ENCODE measurements at places on chromosomes 16 and 17. TPM values are rescaled to one million over a fixed set of nuclear protein-coding genes. Genes with fewer than 3 reads are reported as not detected.

KRTAP4-5 gene
- not detected for polyA plus RNA-seq

DNA sequence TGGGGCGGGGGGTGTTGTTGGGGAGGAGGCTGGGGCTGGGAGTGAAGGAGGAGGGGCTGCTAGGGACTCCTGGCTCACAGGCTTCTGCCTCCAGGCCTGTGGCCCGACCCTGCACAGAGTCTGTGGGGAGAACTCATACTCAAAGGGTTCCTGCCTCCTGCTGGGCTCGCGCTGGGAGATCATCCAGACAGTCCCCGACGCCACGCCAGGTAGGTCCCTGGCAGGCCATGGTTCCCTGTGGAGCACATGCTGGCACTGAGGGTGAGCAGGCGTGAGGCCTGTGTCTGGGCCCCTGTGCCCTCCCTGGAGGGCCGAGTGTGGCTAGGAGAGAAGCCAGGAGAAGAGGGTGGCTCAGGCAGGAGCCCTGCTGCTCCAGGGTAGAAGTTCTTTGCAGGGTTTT lies 4.6 kb downstream of the ITGAD start:
- no peak for DNase-seq

DNA sequence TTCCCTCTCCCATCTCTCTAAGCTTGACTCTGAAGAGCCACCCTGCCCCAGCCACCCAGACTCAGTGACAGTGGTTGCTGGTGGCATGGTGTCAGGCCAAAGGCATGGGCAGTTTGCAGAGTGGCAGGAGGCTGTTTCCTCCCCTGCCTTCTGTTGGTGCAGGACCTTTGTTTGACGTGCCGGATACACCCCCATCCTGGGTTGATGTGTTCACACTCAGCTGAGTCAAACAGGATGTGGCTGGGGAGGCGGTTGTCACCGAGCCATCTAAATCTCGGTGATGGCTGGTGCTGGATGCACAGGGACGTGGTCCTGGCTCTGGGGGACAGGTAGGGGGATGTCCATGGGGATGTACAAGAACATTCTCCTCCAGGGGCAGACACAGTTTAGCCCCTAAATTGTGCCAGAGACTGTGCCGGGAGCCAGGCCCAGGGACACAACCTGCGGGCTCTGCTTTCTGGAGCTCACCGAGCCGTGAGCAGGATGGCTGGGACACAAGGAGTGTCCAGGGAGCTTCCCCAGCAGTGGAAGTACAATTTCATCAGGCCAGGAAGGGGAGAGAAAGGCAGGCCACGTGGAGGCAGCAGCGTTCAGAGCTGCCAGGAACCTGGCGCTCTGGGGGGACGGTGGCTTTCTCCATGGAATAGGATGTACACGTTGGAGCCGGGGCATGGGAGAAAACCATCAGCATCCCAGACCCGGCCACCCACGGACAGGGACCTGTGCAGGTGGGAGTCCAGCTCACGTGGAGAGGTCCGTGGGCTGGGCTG lies 264.2 kb downstream of the SEC14L1 start:
- DNase-seq: no peak

GRCh38 chr16:16021988-16022682 lies 72.7 kb downstream of the ABCC1 start:
- peak; percentile 56 for DNase-seq

ASPHD1 gene
- 0.80 TPM for polyA plus RNA-seq

GRCh38 chr17:8806926-8807550 lies 7.9 kb upstream of the MFSD6L start:
- DNase-seq: no peak

KRT27 gene
- polyA plus RNA-seq: not detected

GRCh38 chr16:66391726-66392670 lies 25.5 kb downstream of the CDH5 start:
- DNase-seq: no peak

FNDC8 gene
- polyA plus RNA-seq: 0.17 TPM

- DNase-seq: no peak
Observed at GRCh38 chr17:10518271-10519037, at the start of gene MYH1. Gene MYH1, minus strand, starts transcription at chr17:10518542. Its CDS starts 1,900 bp downstream, at chr17:10516642.

GRCh38 chr16:85072076-85072860 lies 40.0 kb downstream of the CIBAR2 start:
- no peak for DNase-seq

GRCh38 chr16:67969254-67970039 lies 1.0 kb upstream of the SLC12A4 start:
- no peak for DNase-seq

TNFRSF13B gene
- not detected for polyA plus RNA-seq

GRCh38 chr17:8294814-8295316 lies 335 bp downstream of the SLC25A35 start:
- DNase-seq: no peak

DNA sequence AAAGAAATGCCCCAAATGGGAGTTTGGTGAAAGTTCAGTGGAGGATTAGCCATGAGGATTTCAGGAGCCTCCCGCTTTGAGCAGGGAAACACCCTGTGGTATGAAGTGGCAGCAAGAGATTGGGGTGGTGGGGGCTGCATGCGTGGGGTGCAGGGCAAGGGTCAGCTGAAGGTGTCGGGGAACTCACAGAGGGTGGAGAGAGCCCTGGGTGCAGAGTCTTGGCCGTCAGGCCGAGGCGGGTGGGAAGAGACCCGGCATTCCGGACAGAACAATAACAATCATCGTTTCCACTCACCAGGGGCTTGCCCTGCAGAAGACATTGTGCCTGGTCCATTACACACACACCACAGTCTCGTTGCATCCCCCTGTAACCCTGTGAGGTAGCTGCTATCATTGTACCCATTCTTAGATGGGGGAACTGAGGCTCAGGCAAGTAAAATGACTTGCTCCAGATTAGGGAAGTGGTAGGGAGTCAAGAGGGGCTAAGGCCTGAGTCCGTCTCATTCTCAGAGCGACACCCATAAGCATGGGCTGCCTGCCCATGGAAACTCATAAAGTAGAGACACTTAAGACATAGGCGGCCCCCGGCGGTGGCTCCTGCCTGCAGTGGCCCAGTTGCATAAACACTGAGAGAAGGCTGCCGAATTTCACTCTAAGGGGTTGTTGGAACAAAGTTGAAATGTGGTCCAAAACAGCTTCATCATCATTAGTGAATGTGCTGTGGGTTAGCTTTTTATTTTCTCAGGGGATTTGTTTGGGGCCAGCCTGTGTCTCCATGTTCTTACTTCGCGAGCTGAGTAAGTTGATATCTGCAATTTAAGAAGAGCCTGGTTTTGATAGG lies 93.3 kb downstream of the CMIP start:
- DNase-seq: no peak

KRTAP1-5 gene
- not detected for polyA plus RNA-seq

DNA sequence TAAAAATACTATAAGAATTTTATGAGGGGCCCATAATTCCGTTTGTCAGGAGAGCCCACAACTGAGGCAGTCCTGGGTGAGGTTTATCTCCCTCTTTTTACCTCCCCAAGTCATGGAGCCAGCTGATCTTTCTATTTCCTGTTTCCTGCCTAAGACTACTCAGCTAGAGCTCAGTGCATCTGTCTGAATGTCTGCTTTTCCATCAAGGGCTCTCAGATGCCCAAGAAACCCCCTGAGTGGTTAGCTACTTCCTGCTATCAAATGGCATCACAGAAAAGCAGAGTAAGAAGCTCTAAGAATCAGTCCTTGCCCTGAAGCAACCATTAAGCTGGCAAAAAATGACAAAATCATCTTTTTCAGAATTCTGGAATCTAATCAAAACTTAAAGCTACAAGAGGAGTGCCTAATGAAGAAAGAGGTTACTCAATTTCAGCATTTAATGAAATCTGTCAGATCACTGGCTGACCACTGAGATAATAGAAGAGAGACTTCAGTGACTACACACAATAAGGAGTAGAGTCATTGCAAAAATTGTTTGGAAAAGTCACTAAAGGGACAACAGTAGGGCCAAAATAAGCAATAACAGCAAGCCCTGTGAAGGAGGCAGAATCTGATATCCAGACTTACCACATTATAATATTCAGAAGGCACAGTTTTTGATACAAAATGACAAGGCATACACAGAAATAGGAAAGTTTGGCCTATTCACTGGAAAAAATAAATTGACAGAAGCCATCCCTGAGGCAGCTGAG lies 150.1 kb downstream of the CYB561 start:
- DNase-seq: no peak

DNA sequence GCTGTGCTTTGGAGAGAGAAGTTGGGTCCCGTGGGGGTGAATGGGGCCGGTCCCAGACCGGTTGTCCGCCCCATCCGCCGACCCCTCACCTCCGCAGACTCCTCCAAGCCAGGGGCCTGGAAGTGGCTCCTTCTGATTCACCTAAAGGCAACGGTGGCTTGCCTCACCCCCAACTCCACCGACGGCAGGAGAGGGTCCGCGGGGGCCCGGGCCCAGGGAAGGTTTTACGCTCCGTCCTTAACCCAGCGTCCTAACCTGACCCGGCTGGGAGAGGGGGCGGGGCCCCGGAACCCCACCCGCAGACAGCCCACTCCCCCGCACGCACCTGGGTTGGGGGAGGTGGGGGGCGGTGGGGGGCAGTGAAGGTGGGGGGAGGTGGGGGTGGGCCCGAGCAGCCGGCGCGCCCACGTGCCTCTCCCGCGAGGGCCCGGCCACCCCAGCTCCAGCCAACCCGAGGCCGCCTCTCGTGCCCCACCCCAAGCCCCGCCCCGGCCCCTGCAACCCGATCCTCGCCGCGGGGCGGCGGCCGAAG lies 12.7 kb upstream of the CD300A start:
- DNase-seq: no peak

GRCh38 chr17:49987681-49988441 lies 7.2 kb downstream of the DLX3 start:
- DNase-seq: no peak

DNA sequence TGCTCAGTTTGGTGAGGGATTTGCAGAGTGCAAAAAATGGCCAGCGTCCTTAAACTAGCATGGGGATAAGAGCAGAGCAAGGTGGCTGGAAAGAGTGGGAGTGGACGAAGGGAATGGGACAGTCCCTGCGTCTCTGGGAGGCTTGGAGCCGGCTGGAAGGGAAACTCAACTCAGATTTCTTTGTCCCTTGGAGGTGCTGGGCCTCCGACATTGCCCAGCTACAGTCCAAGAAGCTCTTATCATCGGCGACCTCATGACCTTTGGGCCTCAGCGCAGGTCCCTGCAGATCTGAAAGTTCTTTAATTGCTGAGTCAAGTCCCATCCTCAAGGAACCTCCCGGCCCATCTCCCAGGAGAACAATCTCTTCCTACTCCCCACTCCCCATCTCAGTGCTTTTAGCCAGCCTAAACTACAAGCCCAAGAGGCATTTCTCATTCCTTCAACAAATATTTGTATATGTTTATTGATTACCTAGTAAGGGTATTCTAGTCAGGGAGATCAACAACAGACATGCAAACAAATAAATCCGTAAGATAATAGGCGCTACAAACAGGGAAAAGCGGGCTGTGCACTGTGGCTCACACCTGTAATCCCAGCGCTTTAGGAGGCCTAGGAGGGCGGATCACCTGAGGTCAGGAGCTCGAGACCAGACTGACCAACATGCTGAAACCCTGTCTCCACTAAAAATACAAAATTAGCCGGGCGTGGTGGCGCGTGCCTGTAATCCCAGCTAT lies 985 bp upstream of the TMEM107 start:
- no peak for DNase-seq

DNA sequence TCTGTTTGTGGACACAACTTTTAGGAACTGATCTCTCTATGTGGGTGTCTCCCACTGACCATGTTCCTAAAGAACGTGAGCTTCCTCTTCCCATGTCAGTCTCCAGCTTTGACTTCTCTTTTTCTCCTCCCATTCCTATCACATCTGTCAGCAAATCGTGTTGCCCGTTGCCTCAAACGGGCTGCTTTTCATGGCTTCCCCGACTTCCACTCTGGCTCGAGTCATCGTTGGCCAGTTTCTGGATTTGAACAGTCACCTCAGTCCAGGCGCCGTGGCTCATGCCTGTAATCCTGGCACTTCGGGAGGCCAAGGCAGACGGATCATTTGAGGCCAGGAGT lies 5.4 kb downstream of the ABCC1 start:
- DNase-seq: no peak
